ENCODE measurements at places on chromosomes 2 and 18.

GRCh38 chr2:31688282-31688681 lies 107.5 kb upstream of the SRD5A2 start:
- no peak for DNase-seq

- no peak for DNase-seq
These were observed 113.7 kb upstream of the SRD5A2 start for GRCh38 chr2:31694444-31694843.

- DNase-seq: no peak
These were observed 453.0 kb downstream of the ARHGAP15 start for GRCh38 chr2:143582046-143582747.

DNA sequence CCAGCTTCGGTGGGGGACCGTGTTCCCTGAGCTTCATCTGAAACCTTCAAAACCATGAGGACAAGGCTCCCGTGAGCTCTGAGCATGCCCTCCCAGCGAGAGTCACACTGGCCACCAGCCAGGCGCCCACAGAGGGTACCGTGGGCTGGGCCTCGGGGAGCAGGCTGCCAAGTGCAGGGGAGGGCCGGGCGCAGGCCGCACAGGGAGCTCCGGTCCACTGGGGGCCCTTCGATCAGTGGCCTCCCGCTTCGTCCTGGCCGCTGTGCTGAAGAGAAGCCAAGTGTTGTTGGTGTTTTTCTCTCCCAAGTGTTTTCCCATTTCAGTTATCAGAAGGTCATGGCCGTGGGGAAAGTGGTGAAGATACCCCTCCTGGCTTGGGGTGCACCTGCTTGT lies 144.4 kb downstream of the PTGR3 start:
- DNase-seq: no peak

GRCh38 chr2:172335736-172336135 lies 91.7 kb upstream of the ITGA6 start:
- no peak for DNase-seq

- DNase-seq: no peak
These were observed 95.8 kb upstream of the SPRED2 start for GRCh38 chr2:65528241-65528574.

GRCh38 chr2:107412209-107412904 lies 414.3 kb upstream of the RGPD4 start:
- DNase-seq: peak; percentile 47

GRCh38 chr2:237209885-237210284 lies 124.2 kb downstream of the COPS8 start:
- DNase-seq: no peak

DNA sequence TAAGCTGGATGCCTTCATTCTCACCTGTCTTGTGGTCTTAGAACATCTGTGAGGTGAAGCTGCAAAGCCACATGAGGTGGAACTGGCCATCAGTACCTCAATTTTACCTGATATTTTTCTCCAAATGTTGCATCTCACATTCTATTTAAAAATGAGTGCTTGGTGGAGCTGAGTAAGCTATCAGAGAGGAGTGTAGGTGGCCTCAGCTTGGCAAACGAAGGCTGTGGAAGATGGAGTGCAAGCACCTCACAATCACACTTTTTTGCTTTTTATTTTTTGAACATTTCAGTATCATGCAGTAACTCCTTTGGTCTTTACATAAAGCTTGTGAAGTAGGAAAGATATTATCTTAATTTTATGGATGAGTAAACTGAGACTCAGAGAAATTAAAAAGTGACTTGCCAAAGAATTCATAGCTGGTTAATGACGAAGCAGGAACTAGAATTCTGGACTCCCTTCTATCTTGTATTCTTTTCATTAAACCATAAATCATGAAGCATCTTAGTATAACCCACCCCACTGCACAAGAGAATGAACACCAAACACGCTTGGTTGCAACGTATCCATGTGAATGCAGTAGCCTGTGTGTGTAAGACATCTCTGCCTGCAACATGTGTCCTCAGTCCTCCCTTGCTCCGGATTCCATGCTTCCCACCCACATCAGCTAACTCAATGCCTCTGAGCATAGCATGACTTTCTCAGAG lies 27.2 kb downstream of the C2orf49 start:
- peak; percentile 55 for DNase-seq

DNA sequence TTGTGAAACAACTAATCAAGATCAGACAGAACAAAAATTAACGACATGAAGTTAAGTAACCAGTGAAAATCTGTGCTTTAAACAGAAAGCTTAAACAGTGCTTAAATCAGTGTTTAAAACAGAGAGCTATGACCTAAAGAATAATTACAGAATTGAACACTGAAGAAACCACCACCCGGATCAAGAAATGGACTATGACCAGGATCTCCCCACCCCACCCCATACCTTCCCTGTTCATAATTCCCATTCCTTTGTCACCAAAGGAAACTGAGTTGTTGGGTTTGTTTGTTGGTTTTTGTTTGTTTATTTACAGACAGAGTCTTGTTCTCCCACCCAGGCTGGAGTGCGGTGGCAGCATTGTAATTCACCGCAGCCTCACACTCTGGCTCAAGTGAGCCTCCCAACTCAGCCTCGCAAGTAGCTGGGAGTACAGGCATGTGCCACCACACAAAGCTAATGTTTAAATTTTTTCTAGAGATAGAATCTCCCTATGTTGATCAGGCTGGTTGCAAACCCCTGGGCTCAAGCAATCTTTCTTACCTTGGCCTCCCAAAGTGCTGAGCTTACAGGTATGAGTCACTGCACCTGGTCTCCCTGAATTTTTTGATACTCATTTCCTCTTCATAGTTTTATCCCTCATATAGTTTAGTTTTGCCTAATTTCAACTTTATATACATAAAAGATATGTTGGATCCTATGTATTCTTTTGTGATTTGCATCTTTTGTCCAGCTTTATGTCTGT lies 8.2 kb upstream of the ALPG start:
- no peak for DNase-seq

Data from astrocyte (in vitro differentiated cells and primary cell).